ENCODE measurements at places on chromosomes 6 and 20.
A peak's percentile ranks its signal among the peaks of the same experiment; 100 is the strongest.

DNA sequence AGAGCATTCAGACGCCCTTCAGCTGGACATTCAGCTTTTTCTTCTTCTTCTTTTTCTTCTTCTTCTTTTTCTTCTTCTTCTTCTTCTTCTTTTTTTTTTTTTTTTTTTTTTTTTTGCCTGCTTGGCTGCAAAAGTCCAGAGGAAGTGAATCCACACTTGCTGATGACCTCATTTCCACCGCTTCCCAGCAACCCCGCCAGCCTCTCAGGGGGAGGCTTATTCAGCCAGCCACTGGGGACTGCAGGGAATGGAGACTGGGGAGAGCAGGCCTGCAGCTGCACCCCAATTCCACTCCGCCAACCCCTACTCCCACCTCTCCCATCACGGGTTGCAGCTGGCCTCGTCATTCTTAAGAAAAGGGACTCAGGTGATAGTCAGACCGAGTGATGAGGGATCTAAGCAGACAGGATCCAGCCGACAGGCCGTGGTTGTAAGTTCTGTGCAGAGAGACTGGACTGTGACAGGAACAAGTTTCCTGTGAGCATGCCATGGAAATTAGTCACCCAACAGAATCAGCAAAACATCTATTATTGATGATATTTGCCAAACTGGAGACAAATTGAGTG lies 59.0 kb upstream of the QKI start:
- DNase-seq = peak; percentile 2

GRCh38 chr20:41475503-41475902 lies 108.9 kb upstream of the EMILIN3 start:
- no peak for DNase-seq

- DNase-seq = no peak
Measured at GRCh38 chr6:34990971-34991560, 102.0 kb downstream of the ANKS1A start.

- DNase-seq = no peak
Measured at GRCh38 chr20:3459881-3460307, 10.9 kb upstream of the ATRN start.

DNA sequence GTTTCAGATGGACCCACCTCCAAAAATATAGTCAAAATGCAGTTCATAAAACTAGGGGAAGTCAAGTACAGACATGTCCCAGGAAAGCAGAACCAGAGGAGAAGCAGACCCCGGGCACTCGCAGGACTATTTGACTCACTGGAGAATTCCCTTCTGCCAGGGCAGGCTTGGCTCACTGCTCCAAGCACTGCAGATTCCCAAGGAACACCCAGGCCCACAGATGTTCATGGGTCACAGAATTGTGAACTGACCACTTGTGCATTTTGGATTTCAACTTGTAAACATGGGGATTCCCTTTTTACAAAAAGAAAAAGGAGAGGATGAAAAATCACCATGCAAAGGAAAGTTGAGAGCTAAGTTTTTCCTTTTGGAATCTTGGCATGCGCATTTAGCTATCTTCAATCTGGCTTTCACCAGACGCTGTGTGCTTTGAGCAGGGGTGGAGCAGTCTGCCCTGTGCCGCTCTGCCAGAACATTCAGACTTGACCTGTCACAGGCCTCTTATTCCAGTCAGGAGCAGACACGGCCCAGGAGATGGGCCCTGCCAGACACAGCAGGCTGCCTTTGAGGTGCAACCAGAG lies 237.5 kb upstream of the TAB2 start:
- DNase-seq = no peak

DNA sequence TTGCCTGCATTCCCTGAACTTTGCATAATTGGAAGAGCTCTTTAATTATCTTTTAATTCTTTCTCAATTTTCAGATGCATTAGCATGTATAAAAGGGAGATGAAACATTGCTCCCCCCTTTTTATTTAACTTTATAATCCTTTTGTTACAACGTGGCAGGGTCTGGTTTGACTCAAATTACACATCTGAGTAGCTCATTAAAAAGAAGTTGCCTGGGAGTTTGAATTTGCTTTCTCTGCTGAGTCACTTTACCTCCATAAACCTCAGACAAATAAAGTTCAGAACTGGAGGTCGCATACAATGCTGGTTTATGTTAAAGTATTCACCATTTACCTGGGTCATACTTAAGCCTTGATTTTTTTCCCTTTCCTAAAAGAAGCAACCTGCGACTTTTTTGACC lies 495.2 kb downstream of the PREX1 start:
- no peak for DNase-seq

DNA sequence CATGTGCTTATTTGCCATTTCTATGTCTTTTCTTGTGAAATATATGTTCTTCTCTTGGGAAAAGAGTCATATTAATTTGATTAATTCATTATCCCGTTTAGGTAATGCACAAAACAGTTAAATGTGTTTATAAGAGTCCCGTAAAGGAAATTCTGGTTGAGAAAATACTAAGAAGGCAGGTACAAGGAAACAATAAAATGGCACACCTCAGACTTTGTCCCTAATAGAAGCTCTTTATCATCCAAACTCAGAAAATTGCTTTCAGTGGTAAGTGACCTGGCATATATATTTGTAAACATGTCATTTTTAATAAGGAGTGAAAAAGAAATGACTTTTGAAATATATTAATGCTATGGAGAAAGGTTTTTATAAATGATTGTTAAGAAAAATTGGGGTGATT lies 540.5 kb upstream of the CITED2 start:
- no peak for DNase-seq
